ENCODE measurements at places on chromosomes 12 and 14.

DNA sequence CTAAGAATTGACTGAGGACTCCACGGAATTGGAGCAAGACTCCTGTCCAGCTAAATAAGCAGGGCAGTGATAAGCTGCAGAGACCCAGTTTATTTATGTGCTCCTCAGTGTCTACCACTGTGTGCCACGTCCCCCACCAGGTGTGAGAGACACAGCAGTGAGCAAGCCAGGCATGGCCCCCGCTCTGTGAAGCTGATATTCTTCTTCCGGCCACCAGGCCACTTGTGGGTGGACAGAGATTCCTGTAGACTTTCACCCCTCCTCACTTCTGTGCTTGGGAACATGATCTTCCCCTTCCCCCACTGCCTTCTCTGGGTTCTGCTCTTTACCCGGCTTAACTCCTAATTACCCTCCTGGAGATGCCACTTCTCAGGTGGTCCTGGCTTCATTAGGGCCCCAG is 21.3 kb downstream of the BRAP start:
- no peak for DNase-seq
- no peak overlapping the region for H3K4me3 ChIP-seq
- H3K27ac ChIP-seq, result no peak overlapping the region
- no peaks in the 10 kb centered on the region for H3K27me3 ChIP-seq
- H3K36me3 ChIP-seq, result peaks cover 72% of the 10 kb centered on the region
- no peaks in the 10 kb centered on the region for H3K4me1 ChIP-seq

DNA sequence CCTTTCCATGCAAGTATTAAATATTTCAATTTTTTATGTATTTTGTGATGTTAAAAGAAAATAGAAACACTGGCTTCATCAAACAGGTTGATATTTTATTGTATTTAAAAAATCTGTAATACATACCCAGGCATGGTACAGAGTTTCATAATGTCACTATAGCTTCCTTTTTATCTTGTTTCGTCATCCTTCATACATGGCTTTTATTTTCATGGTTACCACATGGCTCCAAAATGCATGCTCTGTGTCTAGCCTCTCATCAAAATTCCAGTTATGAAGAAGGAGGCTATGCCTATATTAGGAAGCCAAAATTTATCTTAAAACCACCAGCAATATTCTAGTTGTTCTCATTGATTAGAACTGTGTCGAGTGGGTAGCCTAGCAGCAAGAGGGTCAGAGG is 464.8 kb downstream of the BTG1 start:
- DNase-seq, result peak; percentile 25
- H3K27me3 ChIP-seq, result no peaks in the 10 kb centered on the region
- peaks cover 33% of the 10 kb centered on the region for H3K36me3 ChIP-seq
- H3K4me3 ChIP-seq, result peak overlapping the region; percentile 49

DNA sequence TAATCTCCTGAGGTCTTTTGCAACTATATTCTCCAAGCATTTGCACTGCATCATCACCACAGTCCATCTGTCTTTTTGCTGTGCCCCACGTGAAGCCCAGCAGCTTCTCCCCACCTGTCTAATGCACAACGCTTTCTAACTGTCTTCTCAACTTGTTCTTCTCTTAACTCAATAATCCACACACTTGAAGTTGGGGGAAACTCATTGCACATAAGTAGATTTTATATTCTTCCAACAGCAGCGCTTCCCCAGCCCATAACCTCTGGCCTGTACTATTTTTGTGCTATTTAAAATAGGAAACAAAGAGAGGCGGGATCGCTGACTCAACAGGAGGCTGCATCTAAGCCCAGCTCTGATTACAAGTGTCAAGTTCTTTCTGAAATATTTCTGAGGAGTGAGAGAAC is 226.7 kb downstream of the GXYLT1 start:
- H3K27me3 ChIP-seq, result no peaks in the 10 kb centered on the region
- no peak overlapping the region for H3K4me3 ChIP-seq
- DNase-seq, result no peak
- H3K4me1 ChIP-seq, result no peaks in the 10 kb centered on the region
- H3K36me3 ChIP-seq, result no peaks in the 10 kb centered on the region

GRCh38 chr12:12818701-12819100 is 5.6 kb downstream of the DDX47 start:
- H3K27me3 ChIP-seq, result no peaks in the 10 kb centered on the region
- DNase-seq, result no peak
- peaks cover 4% of the 10 kb centered on the region for H3K4me1 ChIP-seq
- H3K4me3 ChIP-seq, result no peak overlapping the region
- peaks cover 79% of the 10 kb centered on the region for H3K36me3 ChIP-seq

Data from K562 (cell line).